Renal pelvis (tissue), 12 donors: ENCODE measurements at places on chromosomes 6 and 20. TPM values are rescaled to one million over a fixed set of nuclear protein-coding genes. Genes with fewer than 3 reads are reported as not detected.

GRCh38 chr6:47440719-47441118 lies 36.9 kb upstream of the CD2AP start:
- DNase-seq = no peak

The SIRPB1 gene
- polyA plus RNA-seq = 1.5 TPM

- DNase-seq = no peak
These were observed 207.6 kb upstream of the CDH4 start for GRCh38 chr20:61044499-61044898.

DNA sequence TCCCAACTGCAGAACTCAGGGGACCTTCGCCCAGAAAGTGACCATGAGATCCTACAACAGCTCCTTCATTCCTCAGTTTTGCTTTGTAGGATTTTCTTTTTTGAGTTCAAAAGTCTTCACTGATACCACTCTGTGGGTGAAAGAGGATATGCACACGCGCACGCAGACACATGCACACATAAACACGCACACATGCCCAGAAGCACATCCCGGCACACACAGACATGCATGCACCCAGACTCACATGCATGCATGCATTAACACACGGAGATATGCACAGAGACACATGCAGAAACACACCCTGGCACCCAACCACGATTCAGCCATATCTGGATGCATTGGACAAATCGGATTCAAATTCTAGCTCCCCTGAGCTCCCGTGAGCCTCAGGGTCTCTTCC lies 36.4 kb downstream of the ANKRD60 start:
- no peak for DNase-seq

GRCh38 chr20:51766994-51767866 lies 960 bp downstream of the ATP9A start:
- DNase-seq = peak; percentile 81

DNA sequence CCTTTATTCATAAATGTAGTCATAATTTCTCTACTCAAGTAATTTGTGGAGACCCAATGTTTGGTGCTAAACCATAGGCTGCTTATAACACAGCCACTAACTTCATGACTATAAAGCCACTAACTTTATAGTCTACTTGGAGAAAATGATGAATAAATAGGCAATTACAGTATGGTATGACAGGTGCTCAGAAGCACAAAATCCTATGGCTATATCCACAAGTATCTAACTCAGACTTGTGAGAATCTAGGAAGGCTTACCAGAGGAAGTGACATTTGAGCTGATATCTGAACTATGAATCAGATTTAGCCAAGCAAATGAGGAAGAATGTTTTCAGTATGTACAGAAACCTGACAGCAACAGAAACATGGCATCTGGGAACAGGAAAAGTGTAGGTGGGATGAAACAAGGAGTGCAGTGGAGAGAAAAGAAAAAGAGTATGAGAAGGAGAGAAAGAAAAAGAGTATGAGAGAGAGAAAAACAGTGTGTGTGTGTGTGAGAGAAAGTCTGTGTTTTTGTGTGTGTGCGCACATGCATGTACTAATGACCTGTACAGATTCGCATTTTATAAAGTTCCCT lies 59.9 kb downstream of the REV3L start:
- no peak for DNase-seq

The LRRC73 gene
- polyA plus RNA-seq = 1.2 TPM

The TRIM15 gene
- 0.53 TPM for polyA plus RNA-seq

The CALHM6 gene
- polyA plus RNA-seq = 0.80 TPM

GRCh38 chr6:95574811-95575210 lies 2.5 kb upstream of the MANEA start:
- DNase-seq = no peak

The ZBTB22 gene
- 27.5 TPM for polyA plus RNA-seq

DNA sequence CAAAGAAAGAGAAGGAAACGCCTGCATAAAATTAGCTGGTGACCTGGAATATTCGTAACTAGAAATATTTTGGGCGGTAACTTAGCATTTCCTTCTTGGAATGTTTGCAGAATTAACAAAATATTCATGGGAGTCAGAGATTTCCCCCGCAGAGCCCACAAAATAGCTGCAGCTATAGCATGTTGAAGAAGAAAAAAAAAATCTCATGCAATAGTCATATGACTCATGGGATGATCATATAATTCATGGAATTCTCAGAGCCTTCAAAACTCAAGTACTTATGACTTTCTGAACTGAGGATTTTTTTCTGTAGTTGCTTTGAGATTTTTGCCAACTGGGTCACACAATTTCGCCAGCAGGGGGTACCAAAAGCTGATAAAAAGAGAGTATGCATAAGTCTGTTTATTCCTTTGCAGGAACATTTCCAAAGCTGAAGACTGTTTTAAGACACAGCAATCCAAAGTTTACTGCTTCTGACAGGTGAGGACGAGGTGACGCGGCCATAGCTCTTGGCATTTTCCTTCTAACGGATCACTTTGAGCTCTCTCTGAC lies 586.0 kb upstream of the CHD6 start:
- DNase-seq = peak; percentile 35

The TFAP2A gene
- polyA plus RNA-seq = 39.8 TPM

GRCh38 chr20:49685161-49685601 lies 28.5 kb downstream of the B4GALT5 start:
- DNase-seq = no peak

DNA sequence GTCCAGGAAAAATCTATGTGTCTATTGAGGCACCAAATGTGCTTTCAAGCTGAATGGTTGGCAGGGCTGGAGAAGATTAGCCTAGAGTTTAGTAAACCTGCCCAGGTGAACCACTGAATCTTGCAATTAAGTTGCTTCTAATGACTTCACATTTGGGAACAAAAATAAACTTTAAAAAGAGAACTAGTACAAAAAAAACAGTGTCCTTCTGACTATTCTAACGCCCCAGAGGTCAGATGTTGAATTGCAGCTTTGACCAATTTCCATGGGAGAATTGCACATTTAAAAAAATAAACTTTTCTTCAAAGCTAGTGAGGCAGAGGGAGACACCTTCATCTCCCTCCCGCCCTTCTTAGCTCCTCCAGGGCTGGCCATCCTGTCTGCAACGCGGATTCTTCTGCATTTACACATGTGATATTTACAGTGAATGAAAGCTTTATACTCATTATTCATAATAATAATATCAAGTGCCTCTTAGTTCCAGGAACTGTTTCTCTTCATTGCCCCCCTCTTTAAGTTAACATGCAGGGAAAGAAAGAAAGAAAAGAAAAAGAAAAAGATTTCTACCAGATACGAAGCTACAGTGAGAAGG lies 270.2 kb downstream of the SMOC2 start:
- no peak for DNase-seq

- DNase-seq = no peak
These were observed 330.2 kb downstream of the EPM2A start for GRCh38 chr6:145405006-145405551.

The MAS1 gene
- 0.03 TPM for polyA plus RNA-seq
